Dermis blood vessel endothelial cell (primary cell): ENCODE measurements at places on chromosomes 5 and 9. TPM values are rescaled to one million over a fixed set of nuclear protein-coding genes. Genes with fewer than 3 reads are reported as not detected.

SLC28A3 gene
- not detected in 2 replicates for total RNA-seq

SPDL1 gene
- total RNA-seq: 10.9 and 27.5 TPM in 2 replicates

SLC25A25 gene
- total RNA-seq: 34.1 and 64.7 TPM in 2 replicates

LEAP2 gene
- total RNA-seq: 0.09 and 0.17 TPM in 2 replicates

SOWAHA gene
- total RNA-seq: not detected in 2 replicates

PCDHB2 gene
- 0.88 and 1.4 TPM in 2 replicates for total RNA-seq

TMEM8B gene
- total RNA-seq: under 0.01 and 0.23 TPM in 2 replicates

IER5L gene
- 13.0 and 19.4 TPM in 2 replicates for total RNA-seq

ASPN gene
- total RNA-seq: not detected in 2 replicates

PCDHA13 gene
- total RNA-seq: under 0.01 TPM in 1 of 2 replicates, not detected in the other

OLFML2A gene
- 2.2 and 2.9 TPM in 2 replicates for total RNA-seq

MRPL50 gene
- 15.5 and 19.4 TPM in 2 replicates for total RNA-seq

PCDHGA9 gene
- 2.9 and 3.6 TPM in 2 replicates for total RNA-seq

CHSY3 gene
- total RNA-seq: 2.5 and 3.9 TPM in 2 replicates

ZNF462 gene
- 11.4 and 11.9 TPM in 2 replicates for total RNA-seq

TTC16 gene
- not detected in 2 replicates for total RNA-seq

CER1 gene
- not detected in 2 replicates for total RNA-seq

FOCAD gene
- total RNA-seq: 90.0 and 135 TPM in 2 replicates

DBH gene
- not detected in 2 replicates for total RNA-seq

SLC27A6 gene
- total RNA-seq: 0.14 TPM in 1 of 2 replicates, not detected in the other

WNT8A gene
- total RNA-seq: not detected in 2 replicates

ACTBL2 gene
- 0.05 and 0.17 TPM in 2 replicates for total RNA-seq

IFNA16 gene
- not detected in 2 replicates for total RNA-seq

C1QTNF2 gene
- total RNA-seq: 0.17 and 0.28 TPM in 2 replicates

QRFP gene
- total RNA-seq: not detected in 2 replicates

HAND1 gene
- not detected in 2 replicates for total RNA-seq

FOXD1 gene
- 0.05 and 0.17 TPM in 2 replicates for total RNA-seq

FST gene
- 15.0 and 45.0 TPM in 2 replicates for total RNA-seq
